ENCODE measurements at places on chromosomes 16 and 17.

DNA sequence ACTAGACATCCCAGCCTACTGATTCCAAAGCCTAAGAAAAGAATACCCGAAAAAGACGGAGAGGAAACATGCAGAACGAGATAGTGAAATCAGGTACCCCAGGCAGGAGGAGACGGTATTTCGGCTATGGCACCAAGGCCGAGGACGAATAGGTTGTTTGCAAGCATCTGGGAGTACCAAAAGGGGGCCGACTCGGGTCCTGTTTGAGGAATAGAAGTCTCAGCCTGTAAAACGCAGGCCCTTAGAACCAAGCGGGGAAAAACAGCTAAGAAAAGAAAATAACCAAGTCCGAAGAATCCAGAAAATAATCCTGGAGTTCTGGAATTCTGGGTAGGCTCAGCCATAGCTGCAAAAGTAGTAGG, 537 bp downstream of the SLC35B1 start:
- DNase-seq: peak; percentile 29

DNA sequence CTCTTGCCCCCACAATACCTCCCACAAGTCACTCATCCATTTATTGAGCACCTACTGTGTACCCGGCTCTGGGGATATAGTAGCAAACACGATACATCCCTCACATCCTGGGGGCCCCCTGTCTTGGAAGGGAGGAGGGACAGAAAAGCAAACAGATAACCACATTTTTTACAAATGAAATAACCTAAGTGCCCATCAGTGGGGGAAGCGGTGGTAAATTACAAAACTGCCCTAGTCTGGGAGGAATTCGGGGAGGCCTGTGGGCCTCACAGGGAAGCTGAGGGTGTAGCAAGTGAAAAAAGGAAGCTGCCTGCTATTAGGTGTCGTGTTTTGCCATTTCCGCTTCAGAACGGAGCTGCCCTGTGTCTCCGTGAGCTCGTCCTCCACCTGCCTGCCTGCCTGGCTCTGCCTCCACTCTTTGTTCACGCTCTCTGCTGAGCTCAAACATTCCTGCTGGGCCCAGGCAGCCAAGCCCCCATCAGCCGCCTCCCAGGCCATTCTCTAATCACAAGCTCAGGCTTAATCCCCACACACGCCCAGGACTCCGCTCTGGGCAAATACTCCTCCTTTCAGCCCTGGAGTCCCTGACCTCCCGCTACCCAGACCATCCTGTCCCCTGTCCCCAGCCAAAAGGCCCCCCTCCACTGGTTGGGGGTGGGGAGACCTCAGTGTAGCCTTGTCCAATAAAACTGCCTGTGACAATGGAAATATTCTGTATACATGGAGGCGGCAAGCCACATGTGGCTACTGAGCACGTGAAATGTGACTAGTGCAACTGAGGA, 10.2 kb upstream of the SEC14L5 start:
- DNase-seq: no peak

GRCh38 chr16:47129755-47130435, 13.8 kb downstream of the NETO2 start:
- no peak for DNase-seq

GRCh38 chr16:50988441-50988840, 162.6 kb downstream of the SALL1 start:
- DNase-seq: no peak

- no peak for DNase-seq
Measured at GRCh38 chr16:22071331-22071910, 20.9 kb upstream of the VWA3A start.

GRCh38 chr16:30740364-30741251, 7.6 kb upstream of the PHKG2 start:
- no peak for DNase-seq

- no peak for DNase-seq
Measured at GRCh38 chr16:89172528-89173173, 1.1 kb downstream of the CDH15 start.

- DNase-seq: no peak
Measured at GRCh38 chr16:76176153-76176552, 101.0 kb upstream of the CNTNAP4 start.

DNA sequence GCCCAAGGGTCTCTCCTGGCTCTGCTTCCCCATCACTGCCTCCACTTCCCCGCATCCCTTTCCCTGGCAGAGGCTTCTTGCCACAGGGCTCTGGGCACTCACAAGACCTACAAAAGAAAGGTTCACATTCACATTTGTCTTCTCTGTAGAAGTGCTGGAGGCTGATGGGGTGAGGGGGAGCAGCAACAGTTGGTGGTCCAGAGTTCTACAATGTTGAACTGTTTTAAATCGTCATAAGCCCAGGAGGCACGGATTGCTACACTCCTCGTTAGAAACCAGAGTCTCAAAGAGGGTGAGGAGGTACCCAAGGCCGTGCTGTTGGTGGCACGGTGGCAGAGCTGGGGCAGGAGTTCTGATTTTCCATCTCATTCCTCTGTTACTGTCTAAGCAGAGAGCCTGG, 5.8 kb upstream of the RAI1 start:
- DNase-seq: no peak

GRCh38 chr16:57592591-57593003, 35.8 kb upstream of the ADGRG1 start:
- DNase-seq: peak; percentile 45

DNA sequence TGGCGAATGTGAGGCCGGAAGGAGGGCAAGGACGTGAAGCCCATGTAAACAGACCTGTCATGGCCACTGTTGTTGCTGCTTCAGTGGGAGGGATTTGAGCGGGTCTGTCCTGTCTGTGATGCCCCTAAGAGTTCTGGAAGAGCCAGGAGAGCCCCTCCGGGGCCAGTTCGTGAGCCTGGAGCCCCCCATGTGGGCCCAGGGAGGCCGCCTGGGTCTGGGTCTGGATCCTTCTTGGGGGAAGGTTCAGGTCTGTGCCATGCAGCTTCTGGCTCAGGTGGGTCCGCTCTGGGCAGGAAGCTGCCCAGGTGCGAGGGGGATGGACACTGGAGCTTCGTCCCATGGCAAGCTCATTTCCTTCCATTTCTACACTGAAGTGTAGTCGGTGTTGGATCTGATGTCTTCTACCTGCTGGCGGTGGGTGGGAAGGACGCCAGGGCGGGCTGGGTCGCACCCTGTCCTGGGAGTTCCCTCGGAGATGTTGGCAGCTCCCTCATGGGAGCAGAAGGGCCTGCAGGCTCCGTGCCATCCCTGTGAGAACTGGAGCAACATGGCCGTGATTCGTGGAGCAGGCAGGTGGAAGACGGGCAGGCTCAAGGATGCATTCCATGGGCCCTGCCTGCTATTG, 11.2 kb upstream of the WFIKKN1 start:
- DNase-seq: no peak

- DNase-seq: no peak
Measured at GRCh38 chr16:5642436-5642835, 544.8 kb upstream of the EEF2KMT start.

GRCh38 chr17:65023791-65024190, 32.7 kb downstream of the GNA13 start:
- no peak for DNase-seq

- DNase-seq: no peak
Measured at GRCh38 chr17:76597156-76598003, 11.7 kb upstream of the ST6GALNAC2 start.

DNA sequence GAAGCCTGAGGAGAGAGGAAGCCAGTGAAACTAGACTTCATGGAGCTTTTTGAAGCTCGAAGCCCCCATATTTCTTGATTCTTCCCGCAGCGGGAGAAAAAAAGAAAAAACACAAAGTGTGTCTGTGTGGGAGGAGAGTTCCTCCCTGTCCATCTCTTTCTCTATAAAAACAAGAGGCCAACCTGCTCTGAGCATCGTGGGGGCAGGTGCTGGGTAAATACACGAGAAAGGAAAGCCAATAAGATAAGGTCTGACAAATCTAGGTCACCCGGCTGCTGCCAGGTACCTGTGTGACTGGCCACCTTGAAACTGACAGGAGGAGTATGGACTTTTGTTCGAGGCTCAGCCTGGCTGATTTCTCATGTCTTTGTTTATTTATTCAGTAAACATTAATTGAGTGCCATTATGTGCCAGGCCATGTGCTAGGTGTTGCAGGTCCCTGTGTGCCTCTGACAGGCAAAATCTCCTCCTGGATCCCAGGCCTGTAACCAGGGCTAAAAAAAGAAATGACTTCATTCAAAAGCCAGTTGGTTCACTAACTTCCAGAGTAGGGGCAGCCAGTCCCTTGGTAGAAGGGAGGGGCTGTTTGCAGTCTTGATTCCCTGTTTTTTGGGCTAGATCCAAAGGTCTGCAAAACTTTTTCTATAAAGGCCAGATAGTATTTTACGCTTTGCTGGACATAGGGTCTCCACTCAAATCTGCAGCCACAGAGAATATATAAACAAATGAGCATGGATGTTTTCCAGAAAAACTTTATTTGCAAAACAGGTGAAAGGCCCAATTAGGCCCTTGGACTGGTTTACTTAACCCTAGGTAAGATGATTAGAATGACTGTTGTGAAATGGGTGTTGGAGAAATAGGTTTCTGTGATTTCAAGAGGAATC, 35.6 kb downstream of the YPEL2 start:
- DNase-seq: no peak

DNA sequence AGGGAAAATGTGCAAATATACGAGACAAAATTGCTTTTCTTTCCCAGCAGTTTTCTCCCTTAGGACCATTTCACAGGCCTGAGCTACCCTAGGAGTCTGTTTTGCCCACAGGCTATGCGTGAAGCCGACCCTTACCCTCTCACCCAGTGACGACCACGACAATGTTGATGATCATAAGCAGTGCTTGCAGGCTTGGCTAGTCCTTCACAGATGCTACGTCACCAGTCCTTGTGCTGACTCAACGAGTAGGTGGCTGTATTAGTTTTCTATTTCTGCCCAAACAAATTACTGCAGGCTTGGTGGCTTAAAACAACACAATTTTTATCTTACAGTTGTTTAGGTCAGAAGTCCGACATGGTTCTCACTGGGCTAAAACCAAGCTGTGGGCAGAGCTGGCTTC, 574.6 kb upstream of the HSBP1 start:
- DNase-seq: no peak

GRCh38 chr16:75197522-75198134, 9.3 kb downstream of the CTRB2 start:
- no peak for DNase-seq

DNA sequence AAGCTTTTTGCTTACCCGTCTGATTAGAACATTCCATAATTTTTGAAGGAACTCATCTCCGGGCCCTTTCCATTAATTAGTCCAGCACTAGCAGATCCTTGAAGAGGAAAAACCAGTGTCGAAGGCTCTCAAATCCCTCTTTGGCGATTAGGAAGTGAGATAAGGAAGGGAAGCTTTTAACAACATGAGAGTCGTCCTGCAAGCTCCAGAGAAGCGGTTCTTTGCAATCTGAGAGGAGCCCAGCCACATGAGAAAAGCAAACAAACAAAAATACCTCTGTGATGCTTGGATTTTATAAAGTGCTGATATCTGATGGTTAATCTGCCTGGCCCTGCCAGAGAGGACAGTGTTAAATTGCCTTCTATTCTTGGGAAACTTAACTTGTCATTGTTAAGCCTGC, 339.8 kb upstream of the SALL1 start:
- DNase-seq: no peak

GRCh38 chr17:34364751-34365150, 1.7 kb upstream of the CCL1 start:
- no peak for DNase-seq

GRCh38 chr16:57725554-57725953, 10.0 kb upstream of the KATNB1 start:
- DNase-seq: no peak

GRCh38 chr17:19418251-19418992, 7.4 kb downstream of the RNF112 start:
- DNase-seq: no peak

- no peak for DNase-seq
Measured at GRCh38 chr16:3618769-3619141, 7.3 kb upstream of the SLX4 start.

DNA sequence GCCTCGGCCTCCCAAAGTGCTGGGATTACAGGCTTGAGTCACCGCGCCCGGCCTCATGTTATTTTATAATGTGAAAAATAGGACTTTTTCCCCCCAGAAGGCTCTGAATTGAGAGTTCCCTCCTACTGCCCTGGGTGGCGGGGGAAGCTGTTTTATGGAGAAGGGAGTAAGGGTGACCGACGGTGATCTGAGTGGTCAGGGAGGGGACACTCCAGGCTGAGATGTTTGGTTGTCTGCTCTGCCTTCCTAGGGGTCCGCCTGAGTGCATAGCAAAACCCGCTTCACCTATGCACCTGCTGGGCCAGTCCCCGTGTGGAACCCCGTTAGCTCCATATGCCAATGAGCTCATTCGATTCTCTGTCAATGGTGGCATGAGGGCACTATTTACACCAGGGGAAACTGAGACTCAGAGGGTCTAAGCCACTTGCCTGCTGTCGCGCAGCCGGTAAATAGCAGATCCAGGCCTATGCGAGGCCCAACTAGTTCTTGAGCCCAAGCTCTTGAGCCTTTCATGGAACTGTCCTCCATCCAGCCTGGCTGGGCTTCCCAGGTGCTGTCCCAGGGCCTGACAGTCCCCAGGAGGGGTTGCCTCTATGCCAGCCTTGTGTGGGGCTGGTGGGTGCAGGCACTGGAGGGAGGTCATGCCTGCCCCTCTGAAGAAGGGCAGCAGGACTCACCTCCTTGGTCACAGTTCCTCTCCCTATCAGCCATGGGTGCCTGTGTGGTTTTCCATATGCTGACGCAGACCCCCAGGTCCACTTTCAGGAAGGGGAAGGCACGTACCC, 1.7 kb upstream of the GJD3 start:
- DNase-seq: no peak

DNA sequence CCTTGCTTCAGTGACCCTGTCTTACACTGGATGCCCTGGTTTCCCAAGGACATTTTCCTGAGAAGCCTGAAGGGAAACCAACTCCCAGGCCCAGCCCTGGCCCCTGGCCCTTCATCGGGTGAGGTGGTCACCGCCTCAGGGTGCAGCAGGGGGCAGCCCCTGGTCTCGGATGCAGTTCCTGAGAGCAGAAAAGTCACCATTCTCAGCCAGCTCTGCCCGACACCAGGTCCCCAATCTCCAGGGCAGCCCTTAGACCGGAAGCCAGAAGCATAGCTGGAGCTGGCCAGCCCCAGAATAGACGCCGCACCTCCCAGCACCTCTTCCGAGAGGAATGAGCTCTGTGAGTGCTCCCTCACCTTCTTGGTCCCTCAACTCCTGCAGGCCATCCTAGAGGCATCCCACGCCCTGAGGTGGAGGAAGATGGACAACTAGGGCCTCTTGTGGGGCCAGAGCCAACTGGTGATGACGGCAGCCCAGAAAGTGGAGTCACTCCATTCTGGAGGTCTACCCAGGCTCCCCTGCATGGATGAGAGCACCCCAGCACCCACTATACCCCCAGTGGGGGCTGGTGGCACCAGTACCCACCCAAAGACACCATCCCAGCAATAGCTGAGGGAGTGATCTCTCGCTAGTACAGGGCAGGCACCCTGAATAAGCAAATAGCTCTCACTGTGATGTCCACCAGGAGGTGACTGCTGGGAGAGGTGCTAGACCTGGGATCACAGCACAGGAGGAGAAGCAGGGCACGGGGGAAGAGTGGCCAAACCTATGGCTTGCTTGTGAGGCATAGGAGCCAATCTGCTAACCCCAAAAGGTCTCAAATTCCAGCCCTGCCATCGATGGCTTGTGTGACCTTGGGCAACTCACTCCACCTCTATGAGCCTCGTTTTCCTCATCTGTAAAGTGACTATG, 56.2 kb downstream of the TK2 start:
- no peak for DNase-seq

GRCh38 chr17:59652119-59652518, 32.4 kb downstream of the CLTC start:
- no peak for DNase-seq
